ENCODE measurements at places on chromosomes 5 and 9.
A peak's percentile ranks its signal among the peaks of the same experiment; 100 is the strongest.

DNA sequence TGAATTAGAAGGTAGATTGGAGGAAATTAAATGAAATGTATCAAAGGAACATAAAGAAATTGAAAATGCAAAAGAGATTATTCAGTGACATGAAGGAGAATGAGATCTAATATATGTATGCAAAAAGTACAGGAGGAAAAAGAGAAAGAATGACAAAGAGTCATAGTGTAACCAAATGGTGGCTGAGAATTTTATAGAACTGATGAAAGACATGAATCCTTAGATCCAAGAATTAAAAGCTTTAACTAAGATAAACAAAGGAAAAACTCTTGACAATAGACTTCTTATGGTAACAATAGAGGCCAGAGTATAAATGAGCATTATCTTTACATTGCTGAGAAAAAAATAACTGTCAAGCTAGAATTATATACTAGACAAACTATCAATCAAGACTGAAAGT is 505.4 kb upstream of the CD180 start:
- no peak for DNase-seq

DNA sequence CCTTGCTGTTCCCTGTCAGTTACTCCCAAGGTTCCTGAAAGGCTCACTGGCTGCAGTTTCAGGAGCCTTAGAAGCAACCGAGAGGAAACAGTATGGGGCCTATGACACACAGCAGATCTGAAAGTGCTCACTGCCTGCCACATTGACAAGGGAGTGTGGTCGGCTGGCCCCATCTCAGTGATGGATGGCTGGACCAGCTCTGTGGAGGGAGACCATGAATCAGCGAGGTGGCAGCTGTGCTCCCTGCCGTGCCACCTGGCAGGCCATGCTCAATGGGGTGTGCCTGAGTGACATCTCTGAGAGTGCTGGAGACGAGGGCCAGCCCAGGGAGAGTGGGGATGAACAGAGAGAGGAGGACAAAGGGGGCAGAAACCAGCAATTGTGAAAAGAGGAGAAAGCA is 49.1 kb downstream of the DOCK2 start:
- no peak for DNase-seq

- DNase-seq, result no peak
These were observed 9.0 kb upstream of the MOB3B start for GRCh38 chr9:27538647-27539046.

- no peak for DNase-seq
These were observed 86.0 kb downstream of the ANKRD33B start for GRCh38 chr5:10649666-10650380.

DNA sequence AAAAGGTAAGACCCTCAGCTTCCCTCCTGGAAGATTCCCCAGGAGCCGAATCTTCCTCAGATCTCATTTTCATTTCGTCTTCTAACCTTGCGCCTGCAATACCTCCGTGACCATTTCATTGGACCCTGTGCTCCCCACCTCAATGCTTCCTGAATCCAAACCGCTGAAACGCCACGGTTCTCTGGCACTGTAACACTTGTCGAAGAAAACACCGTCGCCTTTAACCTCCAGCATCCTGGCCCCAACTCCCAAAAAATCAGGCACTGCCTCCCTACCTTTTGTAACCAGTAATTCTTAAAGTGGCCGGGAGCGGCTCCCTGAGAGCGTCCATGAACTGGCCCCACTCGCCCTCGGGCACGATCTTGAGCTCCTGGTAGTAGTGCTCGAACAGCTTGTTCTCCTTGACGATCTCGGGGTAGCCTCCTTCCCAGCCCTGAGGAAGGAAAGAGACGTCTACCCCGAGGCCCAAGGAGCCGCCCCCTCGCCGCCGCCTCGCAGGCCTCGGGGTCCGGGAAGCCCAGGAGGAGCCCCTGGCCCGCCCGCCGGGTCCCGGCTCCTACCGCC is 438 bp downstream of the NSUN2 start:
- DNase-seq, result no peak

GRCh38 chr5:79189439-79190234 is 46.3 kb upstream of the JMY start:
- no peak for DNase-seq

DNA sequence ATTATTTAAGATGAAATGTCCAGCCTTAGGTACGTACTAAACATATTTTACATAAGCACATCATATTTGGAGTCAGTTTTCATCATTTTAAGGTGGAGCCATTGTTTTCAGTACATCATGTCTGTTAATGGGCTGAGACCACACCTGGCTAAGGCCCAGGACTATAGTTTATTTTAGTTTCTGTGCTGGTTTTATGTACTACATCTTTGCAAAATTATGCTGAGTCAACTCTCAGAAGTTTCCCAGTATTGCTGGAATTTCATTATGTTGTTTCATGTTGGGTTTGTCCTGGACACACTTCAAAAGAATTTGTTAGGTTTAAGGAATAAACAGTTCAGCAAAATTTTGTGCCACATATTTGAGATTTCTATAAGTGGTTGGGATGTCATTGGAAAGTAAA is 171.2 kb downstream of the CCDC171 start:
- no peak for DNase-seq

DNA sequence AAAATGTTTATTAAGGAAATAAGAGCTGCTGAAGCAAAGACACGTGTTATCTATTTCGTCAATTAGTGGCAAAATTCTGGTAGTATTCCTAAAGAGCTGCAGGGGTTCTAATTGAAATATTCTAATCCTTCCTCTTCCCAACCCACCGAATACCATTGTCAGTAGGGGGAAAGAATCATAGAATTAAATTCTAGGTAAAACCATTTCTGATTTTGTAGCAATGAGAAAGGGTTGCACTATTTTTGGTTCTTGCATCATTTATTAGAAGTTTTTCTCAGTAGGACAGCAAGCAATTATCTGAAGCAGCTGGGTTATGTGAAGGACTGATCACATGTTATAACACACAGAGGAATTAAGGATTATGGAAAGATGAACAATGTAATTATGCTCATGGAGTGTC is 80.3 kb upstream of the SEMA6A start:
- DNase-seq, result no peak

- DNase-seq, result no peak
These were observed 11.5 kb upstream of the TGFBR1 start for GRCh38 chr9:99093492-99093791.

- DNase-seq, result no peak
These were observed 767 bp downstream of the RALGPS1 start for GRCh38 chr9:126915281-126915816.

GRCh38 chr5:131147258-131147657 is 17.8 kb downstream of the HINT1 start:
- no peak for DNase-seq

DNA sequence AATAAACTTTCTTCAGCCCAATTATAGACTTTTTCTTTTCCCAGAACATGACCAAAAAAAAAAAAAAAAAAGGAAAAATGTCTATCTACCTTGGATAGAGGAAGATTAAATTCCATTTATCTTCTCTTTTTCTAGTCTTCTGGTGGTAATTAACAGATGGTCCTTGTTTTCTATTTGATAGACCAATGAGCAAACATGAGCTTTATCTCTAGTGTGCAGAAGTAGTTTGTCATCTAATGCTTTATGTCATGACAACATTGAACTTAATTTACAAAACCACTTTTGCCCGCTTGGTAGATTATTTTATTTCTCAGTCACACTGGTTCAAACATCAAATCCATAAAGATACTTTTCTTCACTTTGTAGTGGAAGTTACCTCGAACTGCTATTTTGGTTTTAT is 69.5 kb upstream of the ELL2 start:
- no peak for DNase-seq

DNA sequence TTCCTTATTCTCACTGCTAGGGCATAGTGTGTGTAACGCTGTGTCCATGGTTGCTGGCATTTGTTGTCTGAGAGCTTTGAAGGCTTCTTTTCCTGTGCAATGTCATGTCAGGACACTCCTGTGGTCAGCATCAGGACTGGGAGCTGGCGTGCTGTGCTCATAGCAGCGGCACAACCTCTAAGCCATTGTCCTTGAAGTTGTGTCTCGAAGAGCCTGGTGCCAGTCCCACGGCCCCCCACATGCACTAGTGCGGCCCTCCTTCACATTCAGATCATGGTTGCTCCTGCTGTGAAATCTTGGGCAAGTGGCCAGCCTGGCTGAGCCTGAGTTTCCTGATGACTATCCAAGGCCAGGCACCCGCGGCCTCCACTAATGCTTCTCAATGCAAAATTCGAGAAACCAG is 32.4 kb downstream of the PDZD2 start:
- no peak for DNase-seq

DNA sequence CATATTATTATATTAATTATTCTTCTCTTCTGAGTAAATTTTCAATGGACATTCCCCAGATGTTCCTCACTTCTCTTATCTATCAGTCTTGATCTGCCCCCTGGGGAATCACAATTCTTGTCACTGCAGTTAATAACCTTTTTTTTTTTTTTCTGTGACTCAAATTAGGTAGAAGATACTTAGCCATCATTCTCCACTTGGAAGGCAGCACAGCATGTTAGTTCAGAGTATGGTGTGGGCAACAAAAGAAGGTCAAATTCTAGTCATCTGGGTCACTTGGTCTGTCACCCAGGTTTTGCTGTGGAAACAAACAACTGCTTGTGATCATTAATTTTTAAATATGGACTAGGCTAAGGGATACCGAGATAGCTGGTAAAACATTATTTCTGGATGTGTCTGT is 8.1 kb upstream of the MOB3B start:
- DNase-seq, result no peak

DNA sequence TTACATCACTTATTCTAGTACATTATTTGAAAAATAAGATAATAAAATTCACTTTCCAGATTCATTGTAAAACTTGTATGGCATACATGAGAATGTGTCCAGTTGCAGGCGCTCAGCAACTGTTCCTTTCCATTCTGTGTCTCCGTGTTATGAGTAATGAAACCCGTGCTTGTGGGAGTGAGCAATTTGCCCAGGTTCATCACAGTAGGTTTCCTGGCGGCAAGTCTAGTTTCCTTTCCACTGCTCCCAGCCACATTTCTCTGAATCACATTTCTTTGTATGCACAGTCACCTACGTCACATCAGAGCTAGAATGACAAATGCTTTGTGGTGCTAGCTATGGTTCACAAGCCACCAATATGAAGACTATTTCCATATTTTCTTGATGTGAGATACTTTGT is 39.9 kb downstream of the MOCS2 start:
- peak; percentile 61 for DNase-seq

DNA sequence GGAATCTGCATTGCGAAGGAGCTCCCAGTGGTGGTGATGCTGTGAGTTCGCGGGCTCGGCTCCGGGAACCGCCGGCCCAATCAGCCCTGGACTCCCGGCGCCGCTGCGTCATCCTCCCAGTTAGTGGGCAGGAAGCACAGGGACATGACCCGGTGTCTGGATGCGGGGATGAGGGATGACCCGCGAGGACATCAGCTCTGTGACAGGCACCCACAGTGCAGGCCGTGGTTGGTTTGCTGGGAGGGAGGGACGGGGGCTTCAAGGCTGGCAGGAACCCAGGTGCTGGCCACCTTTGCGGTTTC is 996 bp downstream of the NXNL2 start:
- DNase-seq, result no peak

- no peak for DNase-seq
These were observed 172.0 kb downstream of the NSG2 start for GRCh38 chr5:174217527-174217926.

DNA sequence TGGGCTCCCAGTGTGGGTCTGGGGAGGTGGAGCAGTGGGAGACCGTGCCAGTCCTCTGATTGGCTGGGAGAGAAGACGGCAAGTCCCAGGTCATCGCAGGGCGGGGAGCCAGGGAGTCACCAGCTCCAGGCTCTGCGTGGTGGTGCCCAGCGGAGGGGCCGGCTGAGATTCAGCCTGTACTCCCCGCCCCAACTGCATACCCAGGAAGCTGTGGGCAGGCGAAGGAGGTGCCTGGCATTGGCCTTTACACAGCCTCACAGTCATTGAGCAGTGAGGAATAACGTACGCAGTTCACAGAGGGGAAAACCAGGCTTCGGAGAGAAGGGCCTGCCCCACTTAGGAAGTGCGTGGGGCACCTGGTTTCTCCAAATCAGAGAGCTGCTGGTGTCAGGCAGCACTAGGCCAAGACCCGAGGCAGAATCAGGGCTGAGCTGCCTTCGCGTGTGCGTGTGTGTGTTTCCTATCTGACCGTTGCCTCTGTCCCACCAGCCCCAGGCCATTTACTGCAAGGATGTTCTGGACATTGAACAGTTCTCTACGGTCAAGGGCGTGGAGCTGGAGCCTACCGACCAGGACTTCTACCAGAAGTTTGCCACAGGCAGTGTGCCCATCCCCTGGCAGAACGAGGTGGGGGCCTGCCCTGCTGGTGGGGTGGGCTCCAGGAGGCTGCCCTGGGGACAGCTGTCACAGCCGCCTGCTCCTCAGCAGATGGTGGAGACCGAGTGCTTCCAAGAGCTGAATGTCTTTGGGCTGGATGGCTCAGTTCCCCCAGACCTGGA is 6.2 kb upstream of the PRR7 start:
- DNase-seq, result peak; percentile 39

- no peak for DNase-seq
These were observed 356.7 kb downstream of the ARRDC3 start for GRCh38 chr5:91026466-91026865.

DNA sequence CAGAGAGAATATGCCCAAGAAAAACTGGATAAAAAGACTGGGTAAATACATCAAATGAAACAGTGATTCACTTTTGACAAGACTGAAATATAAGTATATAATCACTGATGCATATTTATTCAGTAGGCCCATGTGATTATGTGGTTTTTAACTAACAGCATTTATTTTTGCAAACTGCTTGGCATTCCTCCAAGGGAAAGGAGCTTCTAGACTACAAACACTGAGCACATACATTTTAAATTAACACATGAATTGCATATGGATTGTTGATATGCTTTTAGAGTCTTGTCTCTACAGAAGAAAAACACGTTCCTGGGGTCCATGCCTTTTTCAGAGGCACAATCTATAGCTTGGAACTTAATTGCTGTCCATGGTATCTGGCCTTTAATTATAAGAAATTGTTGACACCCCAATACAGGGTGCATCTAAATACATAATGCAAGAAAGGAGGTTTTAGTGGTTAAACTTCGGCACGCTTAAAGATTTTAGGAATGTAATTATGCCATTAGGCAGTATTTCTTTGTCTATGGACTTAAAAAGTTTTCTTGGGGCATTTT is 6.9 kb upstream of the MEIKIN start:
- DNase-seq, result no peak

GRCh38 chr5:123976379-123977033 is 464.5 kb downstream of the CSNK1G3 start:
- no peak for DNase-seq

DNA sequence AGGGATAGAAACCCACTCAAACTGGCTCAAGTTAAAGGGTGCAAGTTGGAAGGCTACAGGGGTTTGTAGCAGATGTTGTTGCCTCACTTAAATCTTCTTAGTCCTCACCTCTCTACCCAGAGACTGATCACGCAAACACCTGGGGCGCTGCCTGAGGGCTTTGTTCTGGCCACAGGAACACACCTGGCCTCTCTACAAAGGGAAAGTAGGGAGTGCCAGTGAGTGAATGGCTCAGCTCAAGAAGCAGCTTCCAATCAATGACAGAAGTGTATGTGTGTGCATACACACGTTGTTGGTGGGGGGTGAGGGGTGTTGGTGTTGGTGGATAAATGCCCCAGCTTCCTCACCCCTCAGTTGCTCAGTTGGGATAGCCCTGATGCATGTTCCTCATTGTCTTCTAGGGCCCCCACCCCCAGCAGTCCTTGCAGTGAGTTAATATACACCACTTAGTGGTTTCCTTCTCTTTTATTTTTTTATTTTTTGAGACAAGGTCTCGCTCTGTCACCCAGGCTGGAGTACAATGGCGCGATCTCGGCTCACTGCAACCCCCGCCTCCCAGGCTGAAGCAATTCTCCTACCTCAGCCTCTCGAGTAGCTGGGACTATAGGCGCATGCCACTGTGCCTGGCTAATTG is 30.6 kb upstream of the CTNNA1 start:
- DNase-seq, result no peak

- peak; percentile 3 for DNase-seq
These were observed 44.5 kb upstream of the NR5A1 start for GRCh38 chr9:124551472-124552272.

All from activated T-cell treated with anti-CD3 and anti-CD28 coated beads for 24 hours (primary cell).